Forelimb muscle (tissue), 1 donor: ENCODE measurements at places on chromosomes 11 and 22. TPM values are rescaled to one million over a fixed set of nuclear protein-coding genes. Genes with fewer than 3 reads are reported as not detected.

- no peak for DNase-seq
Observed at GRCh38 chr11:134371436-134372185, 39.8 kb downstream of the GLB1L2 start.

GRCh38 chr11:17013548-17014320, 480 bp downstream of the PLEKHA7 start:
- DNase-seq = no peak

- no peak for DNase-seq
Observed at GRCh38 chr22:30305519-30305905, 16.2 kb upstream of the CASTOR1 start.

DNA sequence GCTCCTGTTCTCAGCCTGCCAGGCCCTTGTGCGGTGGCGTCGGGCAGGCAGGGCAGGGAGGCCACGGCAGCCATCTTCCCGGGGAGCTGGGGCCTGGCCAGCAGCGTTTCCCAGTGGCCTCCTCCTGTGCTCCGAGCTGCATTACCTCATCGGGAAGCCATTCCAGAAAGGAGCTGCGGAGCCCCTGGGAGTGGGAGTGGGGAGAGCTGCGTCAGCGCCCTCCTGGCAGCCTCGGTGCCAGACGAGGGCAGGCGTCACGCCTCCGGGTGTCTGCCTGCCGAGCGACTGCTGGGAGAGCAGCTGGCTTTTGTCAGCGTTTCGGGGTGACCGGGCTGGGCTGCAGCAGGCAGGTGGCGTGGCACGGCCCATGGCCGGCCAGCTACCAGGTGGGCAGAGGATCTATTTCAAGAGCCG, 30.9 kb upstream of the WNT7B start:
- DNase-seq = no peak

- no peak for DNase-seq
Observed at GRCh38 chr11:70532066-70532440, 133.7 kb downstream of the CTTN start.

DNA sequence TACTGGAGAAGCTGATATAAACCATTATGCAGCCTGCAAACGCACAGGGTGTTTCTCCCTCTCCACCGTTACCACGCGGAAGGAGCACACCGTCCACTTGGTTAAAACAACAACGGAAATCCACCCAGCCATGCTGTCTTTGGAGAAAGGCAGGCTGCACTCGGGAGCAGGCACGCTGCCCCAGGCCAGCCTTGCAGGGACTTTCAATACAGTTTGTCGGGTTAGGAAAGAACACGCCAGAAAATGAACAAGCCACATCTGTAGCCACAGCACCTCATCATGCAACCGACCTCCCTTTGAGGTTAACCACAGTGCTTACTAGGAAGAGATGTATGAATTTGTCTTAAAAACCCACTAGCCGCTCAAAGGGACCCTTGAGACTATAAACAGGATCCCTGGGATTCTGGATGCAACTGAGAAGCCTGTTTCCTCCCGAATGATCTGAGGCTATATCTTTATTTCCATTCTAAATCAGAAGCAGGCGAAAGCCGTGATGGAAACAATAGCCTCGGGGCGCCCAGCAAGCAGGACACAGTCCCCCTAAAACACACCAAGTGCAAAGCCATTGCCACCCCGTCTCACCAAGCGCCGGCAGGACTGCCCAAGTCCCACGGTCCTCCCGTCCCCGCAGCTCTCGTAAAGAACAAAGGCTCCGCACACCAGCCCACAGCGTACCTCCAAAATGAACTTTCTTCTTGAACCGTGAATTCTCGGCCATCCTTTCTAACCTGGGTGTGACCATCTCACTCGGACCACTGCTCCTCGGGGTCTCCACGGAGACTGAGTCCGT, 318.9 kb downstream of the CTTN start:
- no peak for DNase-seq

- DNase-seq = no peak
Observed at GRCh38 chr11:131653260-131653659, 282.8 kb downstream of the NTM start.

DNA sequence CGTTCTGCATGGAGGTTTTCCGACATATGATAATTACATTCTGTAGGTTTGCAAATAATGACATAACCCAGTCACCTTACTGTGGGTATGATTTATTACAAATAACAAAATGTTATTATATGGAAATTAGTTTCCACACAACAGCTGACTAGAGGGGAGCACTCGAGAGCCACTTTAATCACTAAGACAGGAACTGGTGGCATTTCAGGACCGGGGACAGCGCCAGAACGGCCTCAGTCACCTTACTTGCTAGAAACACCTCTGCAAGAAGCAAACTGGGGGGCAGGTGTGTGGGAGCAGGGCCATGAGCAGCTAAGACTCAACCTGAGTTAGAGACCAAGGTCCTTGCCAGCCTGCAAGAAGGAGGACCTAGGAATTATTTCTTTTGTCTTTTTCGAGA, 199.9 kb downstream of the DSCAML1 start:
- no peak for DNase-seq

DNA sequence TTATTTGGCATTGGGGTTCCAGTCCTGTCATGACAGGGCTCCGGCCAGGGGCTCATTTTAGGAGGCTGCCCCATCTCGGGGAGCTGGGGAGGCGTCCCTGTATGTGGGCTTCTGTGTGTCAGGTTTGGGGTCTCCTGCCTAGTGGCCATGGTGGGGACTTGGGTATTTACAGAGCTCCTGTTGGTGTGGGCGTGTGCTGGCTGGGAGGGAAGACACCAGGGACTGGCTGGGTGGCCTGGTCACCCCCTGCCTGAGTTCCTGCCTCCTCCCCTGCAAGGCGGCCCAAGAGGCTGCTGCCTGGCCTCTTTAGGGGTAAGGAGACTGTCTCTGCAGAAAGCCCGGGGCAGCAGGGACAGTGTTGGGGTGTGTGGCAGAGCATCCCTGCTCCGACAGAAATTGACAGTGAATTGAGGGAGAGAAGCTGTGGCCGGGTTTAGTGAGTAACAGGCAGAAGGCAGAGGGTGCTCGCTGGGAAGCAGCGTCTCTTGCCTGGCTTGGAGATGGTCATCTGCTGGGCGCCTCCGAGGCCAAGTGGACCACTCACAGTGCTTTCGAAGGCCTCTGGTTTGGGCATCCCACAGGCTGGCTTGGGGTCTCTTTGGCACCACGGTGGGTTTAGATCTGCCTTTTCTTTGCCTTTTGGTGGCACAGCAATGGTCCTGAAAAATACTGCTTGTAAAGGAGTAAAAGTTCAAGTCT, 40.3 kb upstream of the GRAMD4 start:
- DNase-seq = no peak

SPI1 gene
- 6.7 TPM for polyA plus RNA-seq

HORMAD2 gene
- polyA plus RNA-seq = not detected

FAM180B gene
- polyA plus RNA-seq = 2.6 TPM

KCNK4 gene
- not detected for polyA plus RNA-seq
